ENCODE measurements at places on chromosomes 11 and 22.

DNA sequence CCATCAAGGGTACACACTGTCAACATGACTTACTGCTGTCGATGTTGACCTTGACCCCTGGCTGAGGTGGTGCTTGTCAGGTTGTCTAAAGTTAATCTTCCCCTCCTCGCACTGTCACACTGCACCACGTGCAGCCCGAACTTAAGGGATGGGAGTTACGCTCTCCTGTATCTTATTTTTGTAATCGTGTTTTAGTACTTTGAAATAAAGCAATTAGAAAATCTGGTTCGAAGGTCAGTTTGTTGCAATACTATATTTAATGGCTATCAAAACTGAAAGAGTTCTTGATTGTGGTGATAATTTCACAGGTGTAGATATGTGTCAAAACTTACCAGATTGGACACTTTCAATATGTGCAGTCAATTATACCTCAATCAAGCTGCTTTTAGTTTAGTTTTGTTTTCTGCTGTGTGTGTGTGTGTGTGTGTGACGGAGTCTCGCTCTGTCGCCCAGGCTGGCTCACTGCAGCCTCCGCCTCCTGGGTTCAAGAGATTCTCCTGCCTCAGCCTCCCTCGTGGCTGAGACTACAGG is 10.7 kb upstream of the ST14 start:
- H3K27me3 ChIP-seq: no peaks in the 10 kb centered on the region
- no peak for DNase-seq
- no peak overlapping the region for H3K27ac ChIP-seq
- H3K4me3 ChIP-seq: no peak overlapping the region

- no peak overlapping the region for H3K4me3 ChIP-seq
- H3K4me1 ChIP-seq: peaks cover 4% of the 10 kb centered on the region
- no peaks in the 10 kb centered on the region for H3K27me3 ChIP-seq
Observed at GRCh38 chr11:43736502-43737200, 56.1 kb downstream of the HSD17B12 start.

GRCh38 chr11:95923728-95924413 is at the start of gene MTMR2:
TSS of gene MTMR2 (minus strand) at chr11:95924107. CDS start at chr11:95923954, 153 bp downstream.
- peak; percentile 72 for DNase-seq
- H3K4me3 ChIP-seq: peak within 1 kb of the TSS; percentile 100
- H3K27me3 ChIP-seq: no peaks in the 10 kb centered on the region

- no peaks in the 10 kb centered on the region for H3K36me3 ChIP-seq
- H3K4me3 ChIP-seq: peak overlapping the region; percentile 59
- peaks cover 4% of the 10 kb centered on the region for H3K27me3 ChIP-seq
- H3K4me1 ChIP-seq: peaks cover 7% of the 10 kb centered on the region
- no peak overlapping the region for H3K27ac ChIP-seq
Observed at GRCh38 chr22:43110927-43111623, 525 bp downstream of the BIK start.
